NK-92 treated with Interleukin-12 subunit alpha and Interleukin-12 subunit beta, amount 100 ng/mL, for 24 hours (cell line): ENCODE measurements at places on chromosomes 4 and X.
A peak's percentile ranks its signal among the peaks of the same experiment; 100 is the strongest.

DNA sequence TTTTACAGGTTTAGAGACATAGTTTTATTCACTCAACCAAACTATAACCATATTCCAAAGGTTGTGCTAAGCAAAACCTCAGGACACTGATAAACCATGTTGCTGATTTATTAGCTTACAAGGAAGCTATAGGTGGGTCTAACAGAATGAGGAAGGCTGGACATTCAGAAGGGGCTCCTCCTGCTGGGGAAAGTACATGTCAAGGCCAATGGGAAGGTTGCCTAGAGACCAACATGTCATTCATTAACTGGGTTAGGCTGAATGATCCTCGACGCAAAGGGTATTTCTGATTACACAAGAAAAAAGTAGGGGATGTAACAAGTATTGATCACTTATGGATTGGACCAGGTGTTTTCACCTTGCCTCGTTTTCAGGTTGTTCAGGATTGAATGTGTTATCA, 30.3 kb downstream of the SLC10A6 start:
- DNase-seq = no peak

DNA sequence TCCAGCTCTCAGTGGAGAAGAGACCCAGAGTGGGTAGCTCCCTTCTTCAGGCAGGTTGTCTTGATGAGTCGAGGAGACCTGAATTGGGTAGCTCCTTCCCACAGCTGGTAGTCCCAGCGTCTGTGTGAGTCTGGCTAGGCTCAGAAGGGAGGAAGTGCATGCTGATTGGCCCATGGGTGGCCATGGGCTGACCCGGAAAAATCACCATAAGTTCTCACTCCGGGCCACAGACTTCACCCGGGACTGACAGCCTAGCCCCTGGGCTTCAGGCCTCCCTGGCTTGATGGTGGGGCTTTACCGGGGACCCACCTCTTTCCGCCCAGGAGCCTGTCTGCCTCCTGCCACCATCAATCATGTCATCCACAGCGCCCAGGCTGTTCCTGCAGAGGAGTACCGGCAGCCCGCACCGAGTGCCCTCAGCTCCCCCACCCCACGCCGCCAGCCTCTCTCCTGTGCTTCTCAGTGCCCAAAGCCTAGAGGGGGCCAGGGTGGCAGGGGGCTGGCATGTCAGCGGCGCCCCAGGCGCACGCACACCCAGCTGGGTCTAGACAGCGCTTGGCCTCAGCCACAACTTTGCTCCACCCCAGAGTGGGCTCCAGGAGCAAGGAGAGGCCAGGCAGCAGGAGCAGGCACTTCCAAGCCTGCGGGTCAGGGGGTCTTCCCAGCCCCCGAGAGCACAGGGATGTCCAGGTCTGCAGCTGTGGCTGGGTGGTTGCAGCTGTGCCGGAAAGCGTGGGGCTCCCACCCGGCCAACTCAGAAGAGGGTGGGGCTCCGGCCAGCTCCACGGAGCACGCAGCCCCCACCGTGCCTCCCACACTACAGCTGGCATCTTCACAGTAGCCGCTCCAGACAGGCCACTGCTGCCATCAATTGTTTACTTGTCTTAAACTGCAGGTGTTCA, 16.1 kb upstream of the SAT1 start:
- no peak for DNase-seq

DNA sequence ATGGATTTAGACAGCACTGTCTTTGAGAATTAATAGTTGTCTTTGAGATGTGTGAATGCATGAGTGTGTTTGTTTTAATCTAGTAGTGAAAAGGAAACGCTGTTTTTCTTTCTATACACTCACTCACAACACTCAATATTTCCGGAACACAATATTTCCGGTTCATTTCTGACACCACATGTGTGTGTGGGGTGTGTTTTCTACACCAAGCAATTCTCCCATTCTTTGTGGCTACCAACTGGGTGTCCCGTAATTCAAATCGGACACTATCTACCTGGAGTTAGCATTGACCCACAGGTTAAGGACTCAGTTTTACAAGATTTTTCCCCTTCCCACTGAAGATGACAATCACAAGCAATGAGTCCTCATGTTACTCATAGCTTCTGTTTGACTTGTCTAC, 113.9 kb downstream of the SNCA start:
- no peak for DNase-seq

DNA sequence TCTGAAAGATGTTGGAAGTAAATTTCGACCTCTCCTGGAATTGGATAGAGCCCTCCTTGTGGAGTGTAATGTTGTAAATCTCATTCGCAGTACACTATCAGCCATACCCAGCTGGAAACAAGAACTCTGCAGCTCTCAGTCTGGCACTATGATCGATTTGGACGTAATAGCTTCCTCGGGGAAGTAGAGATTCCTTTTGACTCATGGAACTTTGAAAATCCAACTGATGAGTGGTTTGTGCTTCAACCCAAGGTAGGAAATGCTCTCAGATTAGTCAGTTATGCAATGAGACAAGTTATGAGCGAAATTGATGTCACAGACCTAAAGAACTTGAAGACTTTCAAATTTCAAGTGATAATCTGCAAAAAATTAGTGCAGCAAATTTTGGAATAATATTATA, 103.9 kb downstream of the SYTL5 start:
- DNase-seq = no peak

DNA sequence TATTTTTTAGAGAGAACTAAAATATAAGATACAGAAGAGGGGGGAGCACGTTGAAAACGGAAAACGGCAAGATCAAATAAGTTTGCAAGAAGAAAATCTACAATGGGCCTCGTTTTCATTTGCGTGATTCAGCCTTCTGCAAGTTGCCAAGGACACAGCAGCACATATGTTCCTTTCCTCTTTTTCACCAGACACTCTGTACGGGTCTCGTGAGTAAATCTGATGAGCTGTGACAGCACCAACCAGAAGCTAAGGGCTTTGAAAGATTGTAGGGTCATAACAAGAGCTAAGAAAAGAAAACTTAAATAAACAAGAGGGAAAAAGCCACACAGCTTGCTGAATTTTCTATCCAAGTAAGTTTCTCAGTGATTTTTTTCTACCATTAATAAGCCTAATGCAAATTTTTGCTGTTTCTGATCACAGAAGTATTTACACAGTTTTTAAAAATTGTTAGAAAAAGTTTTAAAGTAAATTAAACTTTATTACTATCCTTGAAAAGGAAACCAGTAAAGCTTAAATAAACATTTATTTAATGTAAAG, 63.4 kb downstream of the SCML2 start:
- DNase-seq = no peak

- DNase-seq = no peak
Measured at GRCh38 chrX:135591871-135592270, 71.4 kb downstream of the INTS6L start.

DNA sequence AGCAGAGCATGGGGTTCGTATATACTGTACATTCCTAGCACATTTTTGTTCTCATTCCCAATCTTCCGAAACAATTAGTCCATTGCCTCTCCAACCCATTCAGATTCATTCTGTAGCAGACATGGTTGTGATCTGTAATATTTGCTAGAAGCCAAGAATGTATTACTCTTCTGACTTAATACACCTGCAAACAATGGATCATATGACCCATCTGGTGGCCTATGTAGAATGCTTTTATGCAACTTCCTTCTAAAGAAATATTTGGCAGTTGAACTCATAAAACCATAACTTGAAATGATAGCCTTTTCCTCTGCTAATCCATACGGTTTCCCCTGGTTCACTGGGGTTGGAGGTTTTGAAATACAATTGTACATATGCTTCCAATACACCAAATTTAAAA, 32.8 kb upstream of the SGMS2 start:
- DNase-seq = no peak

- DNase-seq = no peak
Measured at GRCh38 chrX:14506866-14507265, 22.5 kb upstream of the GLRA2 start.

DNA sequence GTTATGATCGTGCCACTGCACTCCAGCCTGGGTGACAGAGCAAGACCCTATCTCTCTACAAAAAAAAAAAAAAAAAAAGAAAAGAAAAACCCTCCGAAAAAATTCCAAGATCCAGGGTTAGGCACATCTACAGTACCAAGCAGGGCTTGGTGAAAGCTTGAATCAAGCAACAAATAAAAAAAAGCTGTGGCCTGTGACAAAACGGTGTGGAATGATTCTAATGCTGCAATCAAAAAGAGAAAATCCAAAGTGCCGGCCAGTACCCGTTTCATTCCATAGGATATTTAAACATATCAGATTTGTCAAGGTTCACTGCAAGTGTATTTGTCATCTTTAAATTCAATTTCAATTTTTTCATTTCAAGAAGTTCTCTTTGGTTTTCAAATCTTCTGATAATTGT, 20.5 kb downstream of the RWDD4 start:
- no peak for DNase-seq

- no peak for DNase-seq
Measured at GRCh38 chr4:128249787-128250668, 37.6 kb downstream of the PGRMC2 start.

GRCh38 chrX:19579485-19579884, 64.2 kb upstream of the MAP3K15 start:
- no peak for DNase-seq

DNA sequence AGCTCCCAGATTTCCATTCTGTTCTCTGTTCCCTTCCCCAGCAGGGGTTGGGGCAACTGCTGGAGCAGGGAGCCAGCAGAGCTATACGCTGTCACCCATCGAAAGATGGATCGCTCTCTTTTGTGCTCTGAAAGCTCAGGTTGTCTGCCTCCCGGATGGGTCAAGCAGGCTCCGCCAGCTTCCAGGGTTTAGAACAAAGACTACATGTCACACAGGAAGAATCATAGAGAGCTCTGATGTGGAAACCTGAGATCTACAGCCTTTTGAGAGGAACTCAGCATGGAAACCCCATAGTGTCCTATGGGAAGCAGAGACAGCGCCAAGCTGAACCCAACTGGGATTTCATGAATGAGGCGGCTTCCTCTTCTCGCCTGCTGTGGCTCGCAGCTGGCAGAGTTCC, 205.4 kb downstream of the HS3ST1 start:
- no peak for DNase-seq

DNA sequence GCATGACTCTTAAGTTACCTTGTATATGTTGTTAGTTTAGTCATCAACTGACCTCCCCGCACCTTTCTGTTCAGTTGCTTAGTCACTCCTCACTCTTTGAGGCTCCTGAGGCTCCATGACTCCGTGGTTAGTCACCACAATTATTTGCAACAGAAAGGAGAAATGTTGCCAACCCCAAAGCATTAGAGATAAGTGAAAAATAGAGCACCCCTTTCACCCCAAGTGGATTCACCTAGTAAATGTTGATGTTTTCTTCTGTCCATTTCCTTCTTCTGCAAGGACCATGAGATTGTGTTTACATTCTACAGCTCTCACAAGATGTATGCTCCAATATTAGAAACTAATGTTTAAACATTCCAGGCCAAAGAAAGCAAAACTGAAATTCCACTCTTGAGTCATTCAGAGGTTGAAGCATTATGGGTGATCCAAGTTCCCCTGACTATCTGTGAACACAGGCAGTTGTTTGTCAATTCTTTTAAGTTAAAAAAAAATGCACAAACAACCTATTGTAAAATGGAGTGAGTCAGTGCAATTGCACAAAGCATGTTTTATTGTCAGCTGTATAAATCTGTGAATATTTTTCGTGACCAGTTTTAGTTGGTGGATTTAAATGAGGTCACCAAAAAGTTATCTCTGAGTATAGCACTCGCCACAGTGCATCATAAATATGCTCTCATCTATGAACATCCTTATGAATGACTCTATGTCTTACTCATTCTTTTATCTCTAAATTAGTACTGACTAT, 552.4 kb upstream of the MAGEB2 start:
- no peak for DNase-seq

GRCh38 chr4:123856689-123857545, 460.3 kb downstream of the SPRY1 start:
- no peak for DNase-seq

GRCh38 chr4:15649914-15650545, 5.1 kb downstream of the FBXL5 start:
- DNase-seq = peak; percentile 39

DNA sequence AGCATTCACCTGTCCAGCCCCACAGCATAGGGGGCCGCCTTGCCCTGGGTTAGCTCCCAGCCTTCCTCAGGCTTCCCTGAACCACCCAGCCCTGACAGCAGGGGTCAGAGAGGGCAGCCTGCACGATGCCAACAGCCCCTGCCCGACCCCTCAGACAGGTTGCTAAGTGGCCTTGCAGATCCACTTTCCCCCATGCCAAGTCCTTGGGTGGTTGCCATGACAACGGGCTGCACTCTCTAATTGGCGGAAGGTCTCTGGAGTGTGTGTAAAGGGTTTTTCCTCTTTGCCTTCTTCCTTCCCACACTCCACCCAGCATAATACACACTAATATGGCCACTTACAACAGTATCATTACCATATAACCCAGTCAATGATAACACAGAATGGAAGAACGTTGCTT, 99.6 kb upstream of the AFAP1 start:
- DNase-seq = no peak

- no peak for DNase-seq
Measured at GRCh38 chr4:30518211-30518610, 202.0 kb upstream of the PCDH7 start.

DNA sequence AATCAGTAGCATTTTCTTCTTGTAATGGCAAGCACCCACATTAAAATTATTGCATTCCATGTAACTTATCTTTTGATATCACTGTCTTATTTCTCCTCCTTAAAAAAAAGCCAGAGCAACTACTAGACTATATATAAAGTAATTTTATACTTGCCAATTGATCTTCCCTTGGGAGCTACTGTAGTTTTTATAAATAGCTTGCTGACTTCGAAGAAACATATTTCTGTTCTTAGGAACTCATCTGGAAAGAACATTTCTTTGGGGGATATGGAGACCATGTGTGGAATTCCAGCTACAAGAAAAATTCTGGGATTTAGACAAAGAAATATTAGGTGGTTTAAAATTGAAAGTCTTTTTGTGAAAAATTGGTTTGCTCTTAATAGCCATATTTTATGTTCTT, 94.9 kb downstream of the BMPR1B start:
- DNase-seq = no peak

GRCh38 chr4:38869511-38869910, 1.9 kb downstream of the FAM114A1 start:
- DNase-seq = no peak

DNA sequence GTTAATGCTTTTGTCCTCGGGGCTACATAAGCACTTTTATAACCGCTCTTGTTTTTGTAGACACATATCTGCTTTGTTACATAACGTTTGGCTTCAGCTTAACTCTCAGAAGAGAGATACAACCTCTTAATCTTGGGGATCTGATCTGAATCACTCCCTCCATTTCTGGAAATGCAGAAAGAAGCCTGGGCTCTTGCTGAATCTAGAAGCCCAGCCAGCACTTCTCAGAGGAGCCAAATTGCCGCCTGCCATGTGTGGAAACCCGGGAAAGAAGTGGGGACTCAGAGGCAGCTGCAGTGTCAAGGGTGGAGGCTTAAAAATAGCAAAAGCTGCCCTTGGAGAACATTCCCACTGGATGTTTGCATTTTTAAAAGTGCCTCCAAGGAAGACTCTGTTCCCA, 69.3 kb upstream of the LDB2 start:
- no peak for DNase-seq
